ENCODE measurements at places on chromosomes 16 and 17. TPM values are rescaled to one million over a fixed set of nuclear protein-coding genes. Genes with fewer than 3 reads are reported as not detected.

- DNase-seq = no peak
These were observed 34.8 kb downstream of the ADGRG5 start for GRCh38 chr16:57577214-57577613.

Gene WNK4
- 54.6 TPM for total RNA-seq

Gene MRPL38
- total RNA-seq = 88.6 TPM

DNA sequence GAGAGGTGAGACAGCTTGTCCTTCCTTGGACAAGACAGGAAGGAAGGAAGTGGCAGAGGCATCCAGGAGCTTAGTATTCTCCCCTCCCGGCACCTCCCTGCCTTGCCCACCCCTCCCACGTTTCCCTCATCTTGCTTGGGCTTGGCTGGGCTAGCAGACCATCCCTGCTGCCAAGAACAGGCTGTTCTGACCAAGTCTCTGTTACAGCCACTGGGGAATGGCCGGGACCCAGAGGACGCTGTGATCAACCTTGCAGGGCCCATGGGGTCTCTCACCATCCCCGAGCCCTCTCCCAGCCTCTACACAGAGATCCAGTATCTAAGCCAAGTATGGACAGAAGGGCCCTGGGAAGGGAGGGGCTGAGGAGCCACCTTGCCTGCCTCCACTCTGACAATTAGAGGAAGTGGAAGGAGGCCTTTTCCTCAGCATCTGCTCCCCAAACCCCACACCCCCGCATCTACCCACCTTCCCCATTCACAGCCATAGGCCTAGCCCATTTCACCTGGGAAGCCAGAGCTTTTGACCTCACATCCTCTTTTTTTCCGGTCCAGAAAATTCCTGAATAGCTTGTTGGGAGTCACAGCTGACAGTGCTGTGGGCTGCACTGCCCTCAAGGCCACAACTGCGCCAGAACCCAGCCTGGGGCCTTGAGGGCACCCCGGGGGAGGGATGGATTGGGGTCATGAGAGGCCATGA is 14.1 kb downstream of the CD300LG start:
- DNase-seq = no peak

DNA sequence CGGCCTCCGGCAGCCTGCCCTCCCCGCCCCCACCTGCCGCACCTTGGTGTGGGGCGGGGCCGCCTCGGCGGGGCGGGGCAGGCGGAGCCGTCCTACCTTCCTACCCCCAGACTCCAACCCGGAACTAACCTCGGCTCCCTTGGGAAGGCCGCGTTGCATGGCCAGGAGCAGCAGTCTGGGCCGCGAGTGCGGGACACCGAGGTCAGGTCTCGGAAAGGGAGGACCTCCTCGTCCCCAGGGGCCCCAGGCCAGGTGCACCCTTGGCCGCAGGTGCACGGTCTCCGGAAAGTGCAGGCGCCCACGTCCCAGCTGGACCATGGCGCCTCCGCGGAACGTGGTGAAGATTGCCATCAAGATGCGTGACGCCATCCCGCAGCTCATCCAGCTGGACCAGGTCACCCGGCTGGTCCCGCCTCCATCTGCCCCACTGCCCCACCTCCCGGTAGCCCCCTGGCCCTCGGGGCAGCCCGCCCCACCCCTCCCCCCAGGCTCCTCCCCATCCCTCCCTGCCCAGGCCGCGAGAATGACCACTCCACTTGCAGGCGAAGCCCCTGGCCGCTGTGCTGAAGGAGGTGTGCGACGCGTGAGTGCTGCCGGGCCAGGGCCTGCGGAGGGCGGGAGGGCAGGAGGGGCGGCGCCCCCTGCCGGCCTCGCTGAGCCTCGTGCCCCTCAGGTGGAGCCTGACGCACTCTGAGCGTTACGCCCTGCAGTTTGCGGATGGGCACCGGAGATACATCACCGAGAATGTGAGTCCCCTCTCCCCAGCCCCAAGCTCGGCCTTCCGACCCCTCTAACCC is at the start of gene ELMO3:
Gene ELMO3, plus strand, starts transcription at position 121 of the 797 bp plus-strand sequence. Its CDS starts 196 bp downstream, at position 317.
- peak; percentile 89 for DNase-seq

Gene NKD1
- 2.3 TPM for total RNA-seq

GRCh38 chr16:24966031-24966430 is 49.1 kb downstream of the ARHGAP17 start:
- no peak for DNase-seq

- DNase-seq = no peak
These were observed 17.8 kb downstream of the STX8 start for GRCh38 chr17:9557857-9558256.

Measured in colonic mucosa (tissue), 4 donors.